Activated CD8-positive, alpha-beta T cell treated with anti-CD3 and anti-CD28 coated beads for 36 hours (primary cell): ENCODE measurements at places on chromosomes 12 and 14. TPM values are rescaled to one million over a fixed set of nuclear protein-coding genes. Genes with fewer than 3 reads are reported as not detected.

DNA sequence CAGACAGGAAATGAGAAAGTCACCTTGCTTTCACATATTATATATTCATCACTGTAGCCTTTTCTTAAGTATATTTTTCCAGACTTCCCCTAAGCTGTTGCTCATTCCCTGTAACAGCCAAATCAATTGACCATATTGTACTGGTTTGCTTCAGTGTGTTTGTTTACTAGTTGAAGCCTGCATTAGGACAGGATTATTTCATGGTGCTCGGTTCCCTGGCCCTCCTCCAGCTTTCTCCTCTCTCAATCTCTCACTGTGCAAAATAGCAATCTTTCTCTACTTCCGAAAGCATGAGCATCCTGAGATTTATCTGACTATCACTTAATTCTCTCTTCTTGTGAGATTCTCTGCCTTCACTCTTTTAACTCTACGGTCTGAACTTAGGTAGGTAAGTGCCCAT lies 2.4 kb downstream of the SLC35F4 start:
- H3K4me1 ChIP-seq, result no peaks in the 10 kb centered on the region
- peaks cover 17% of the 10 kb centered on the region for H3K27me3 ChIP-seq
- DNase-seq, result no peak
- H3K36me3 ChIP-seq, result no peaks in the 10 kb centered on the region
- no peak overlapping the region for H3K27ac ChIP-seq

Gene ABCB9
- total RNA-seq, result 4.9 TPM

DNA sequence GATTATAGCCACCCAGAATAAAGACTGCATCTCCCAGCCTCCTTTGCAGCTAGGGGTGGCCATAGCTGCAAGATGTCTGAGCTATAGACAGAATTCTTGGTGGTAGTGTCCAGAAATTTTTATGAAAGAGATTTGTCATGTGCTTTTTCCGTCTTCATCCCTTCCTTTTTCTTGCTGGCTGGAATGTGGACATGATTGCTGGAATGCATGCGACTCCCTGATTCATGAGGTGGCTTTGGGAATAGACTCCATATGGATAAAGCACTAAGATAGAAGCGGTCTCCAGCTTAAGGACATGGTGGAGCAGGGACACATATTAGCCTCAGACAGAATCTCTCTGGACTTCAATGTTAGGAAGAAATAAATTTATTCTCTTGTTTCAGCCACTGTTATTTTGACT lies 10.0 kb upstream of the HSPB8 start:
- H3K36me3 ChIP-seq, result no peaks in the 10 kb centered on the region
- H3K4me1 ChIP-seq, result no peaks in the 10 kb centered on the region
- no peak for DNase-seq
- peaks cover 2% of the 10 kb centered on the region for H3K27me3 ChIP-seq

Gene FLVCR2
- 0.50 TPM for total RNA-seq

Gene OAS2
- total RNA-seq, result 104 TPM

GRCh38 chr12:27008081-27008480 lies 6.1 kb downstream of the TM7SF3 start:
- H3K36me3 ChIP-seq, result peaks cover 14% of the 10 kb centered on the region
- peaks cover 40% of the 10 kb centered on the region for H3K4me1 ChIP-seq
- no peak overlapping the region for H3K27ac ChIP-seq
- no peak for DNase-seq
- no peaks in the 10 kb centered on the region for H3K27me3 ChIP-seq
- no peak overlapping the region for H3K4me3 ChIP-seq

Gene TAS2R14
- 0.97 TPM for total RNA-seq

GRCh38 chr12:89873745-89874144 lies 165.1 kb upstream of the ATP2B1 start:
- H3K4me1 ChIP-seq, result peaks cover 7% of the 10 kb centered on the region
- H3K27me3 ChIP-seq, result no peaks in the 10 kb centered on the region
- DNase-seq, result no peak
- H3K27ac ChIP-seq, result no peak overlapping the region

- no peak overlapping the region for H3K4me3 ChIP-seq
- H3K36me3 ChIP-seq, result peaks cover 2% of the 10 kb centered on the region
Measured at GRCh38 chr12:85277900-85278597, 2.0 kb upstream of the ALX1 start.

DNA sequence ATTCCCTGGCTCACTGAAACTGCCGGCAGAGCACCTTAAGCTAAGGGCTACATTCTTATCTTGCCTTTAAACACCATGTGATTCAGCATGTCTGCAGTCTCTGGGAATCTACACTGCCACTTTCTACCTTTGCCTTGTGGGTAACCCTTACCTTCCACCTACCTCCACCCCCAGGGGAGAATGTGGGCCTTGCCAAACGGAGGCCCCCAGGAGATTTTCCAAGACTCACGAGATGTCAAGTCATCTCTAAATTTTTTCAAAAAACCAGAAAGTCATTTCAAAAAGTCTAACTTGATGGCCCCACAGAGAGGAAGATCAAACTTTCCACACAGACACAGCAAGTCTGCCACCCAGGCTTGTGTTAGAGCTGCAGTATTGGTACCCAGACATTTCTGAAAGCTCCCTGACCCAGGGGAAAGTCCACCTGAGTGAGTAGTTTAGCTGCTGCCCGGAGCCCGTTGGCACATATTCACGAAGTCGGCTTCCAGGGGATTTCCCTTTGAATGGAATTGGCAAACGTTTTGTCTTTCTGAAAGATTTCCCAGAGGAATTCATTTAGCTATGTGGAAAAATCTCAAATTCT lies 4.7 kb upstream of the PSMA6 start:
- peak; percentile 74 for DNase-seq
- no peaks in the 10 kb centered on the region for H3K27me3 ChIP-seq
- peaks cover 56% of the 10 kb centered on the region for H3K4me1 ChIP-seq
- H3K4me3 ChIP-seq, result peak overlapping the region; percentile 41
- peak overlapping the region; percentile 97 for H3K27ac ChIP-seq

GRCh38 chr14:94548999-94549985 lies 11.9 kb upstream of the SERPINA4 start:
- H3K36me3 ChIP-seq, result no peaks in the 10 kb centered on the region
- H3K27me3 ChIP-seq, result peaks cover 21% of the 10 kb centered on the region
- no peak overlapping the region for H3K4me3 ChIP-seq
- H3K4me1 ChIP-seq, result no peaks in the 10 kb centered on the region
- H3K27ac ChIP-seq, result no peak overlapping the region

Gene TMEM132D
- not detected for total RNA-seq

GRCh38 chr12:99984271-99985128 lies at the start of gene ANKS1B:
Gene ANKS1B, minus strand, starts transcription at chr12:99984936. Its CDS starts 699 bp downstream, at chr12:99984237.
- peak; percentile 43 for DNase-seq
- no peak within 1 kb of the TSS for H3K27ac ChIP-seq
- H3K36me3 ChIP-seq, result no peaks in the 10 kb centered on the region
- peaks cover 9% of the 10 kb centered on the region for H3K4me1 ChIP-seq
- H3K4me3 ChIP-seq, result peak within 1 kb of the TSS; percentile 56
- peaks cover 40% of the 10 kb centered on the region for H3K27me3 ChIP-seq

DNA sequence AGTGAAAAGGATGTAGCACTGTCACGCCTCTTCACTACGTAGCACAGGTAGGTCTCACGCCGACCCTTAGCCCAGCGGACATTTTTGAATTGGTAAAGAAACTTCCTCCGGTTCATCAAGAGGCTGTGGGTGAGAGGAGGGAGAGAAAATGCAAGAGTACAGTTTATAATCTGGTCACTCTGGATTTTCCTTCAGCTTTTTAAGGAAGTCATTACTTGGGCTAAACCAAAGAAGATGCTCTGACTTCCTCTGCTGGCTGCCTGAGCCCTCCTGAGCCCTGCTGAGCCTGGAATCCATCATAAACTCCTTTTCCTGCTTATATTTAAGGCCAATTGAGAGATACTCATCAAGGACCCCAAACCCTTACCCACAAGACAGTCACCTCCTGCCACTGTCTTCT lies 5.8 kb downstream of the AICDA start:
- H3K4me3 ChIP-seq, result no peak overlapping the region
- H3K27me3 ChIP-seq, result peaks cover 3% of the 10 kb centered on the region

DNA sequence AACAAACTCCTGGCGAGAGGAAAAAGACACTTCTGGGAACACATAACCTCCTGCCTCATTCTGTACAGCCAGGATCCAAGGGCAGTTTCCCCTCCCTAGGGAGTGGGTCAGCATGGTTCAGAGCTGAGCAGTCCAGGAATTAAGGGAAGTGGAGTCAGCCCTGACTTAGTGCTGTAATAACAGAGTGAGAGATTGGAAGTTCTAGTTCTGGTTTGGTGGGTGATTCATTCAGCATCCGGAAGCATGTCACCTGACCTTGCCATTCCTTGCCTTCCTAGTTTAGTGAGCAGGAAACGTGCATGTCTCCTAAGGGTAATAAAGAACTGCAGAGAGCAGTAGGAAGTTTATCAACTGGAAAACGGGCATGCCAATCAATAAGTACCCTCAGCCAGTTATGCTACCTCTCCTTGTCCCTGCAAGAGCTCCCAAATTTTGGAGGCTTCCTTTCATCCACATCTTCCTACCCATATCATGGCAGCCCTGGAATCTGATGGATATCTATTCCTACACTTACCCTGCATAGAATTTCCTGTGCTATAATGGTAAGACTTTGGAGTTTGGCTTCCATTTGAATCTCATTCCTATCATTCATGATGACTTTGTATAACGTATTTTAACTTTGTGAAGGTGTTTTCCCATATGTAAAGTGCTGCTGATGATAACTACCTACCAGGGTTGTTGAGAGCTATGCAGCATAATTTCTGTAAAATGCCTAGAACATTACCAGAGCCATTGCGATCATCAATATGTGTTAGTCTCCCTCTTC lies 28.5 kb upstream of the MAGOHB start:
- H3K4me3 ChIP-seq, result no peak overlapping the region
- DNase-seq, result no peak
- no peaks in the 10 kb centered on the region for H3K27me3 ChIP-seq

Gene OR11H6
- not detected for total RNA-seq

DNA sequence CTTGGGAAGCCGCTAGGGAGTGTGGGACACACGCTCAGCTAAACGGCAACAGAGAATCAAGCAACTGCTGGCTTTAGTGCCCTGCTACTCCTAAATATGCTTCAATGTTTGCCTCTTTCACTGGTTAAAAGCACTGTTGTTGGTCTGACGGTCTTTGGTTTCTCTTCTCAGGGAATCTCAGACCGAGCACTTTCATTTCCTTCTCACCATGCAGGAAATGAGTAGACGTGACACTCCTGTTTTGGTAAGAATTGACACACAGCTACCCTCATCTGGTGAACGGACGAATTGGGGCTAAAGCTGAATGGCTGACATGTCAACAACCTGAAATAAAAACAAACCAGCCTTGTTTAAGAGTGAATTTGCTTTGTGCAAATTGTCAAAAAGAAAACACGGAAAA lies 57.5 kb upstream of the PIWIL1 start:
- H3K4me3 ChIP-seq, result no peak overlapping the region
- H3K4me1 ChIP-seq, result peaks cover 4% of the 10 kb centered on the region
- no peak overlapping the region for H3K27ac ChIP-seq
- H3K36me3 ChIP-seq, result no peaks in the 10 kb centered on the region
- peak; percentile 11 for DNase-seq

Gene BAZ1A
- total RNA-seq, result 47.4 TPM

DNA sequence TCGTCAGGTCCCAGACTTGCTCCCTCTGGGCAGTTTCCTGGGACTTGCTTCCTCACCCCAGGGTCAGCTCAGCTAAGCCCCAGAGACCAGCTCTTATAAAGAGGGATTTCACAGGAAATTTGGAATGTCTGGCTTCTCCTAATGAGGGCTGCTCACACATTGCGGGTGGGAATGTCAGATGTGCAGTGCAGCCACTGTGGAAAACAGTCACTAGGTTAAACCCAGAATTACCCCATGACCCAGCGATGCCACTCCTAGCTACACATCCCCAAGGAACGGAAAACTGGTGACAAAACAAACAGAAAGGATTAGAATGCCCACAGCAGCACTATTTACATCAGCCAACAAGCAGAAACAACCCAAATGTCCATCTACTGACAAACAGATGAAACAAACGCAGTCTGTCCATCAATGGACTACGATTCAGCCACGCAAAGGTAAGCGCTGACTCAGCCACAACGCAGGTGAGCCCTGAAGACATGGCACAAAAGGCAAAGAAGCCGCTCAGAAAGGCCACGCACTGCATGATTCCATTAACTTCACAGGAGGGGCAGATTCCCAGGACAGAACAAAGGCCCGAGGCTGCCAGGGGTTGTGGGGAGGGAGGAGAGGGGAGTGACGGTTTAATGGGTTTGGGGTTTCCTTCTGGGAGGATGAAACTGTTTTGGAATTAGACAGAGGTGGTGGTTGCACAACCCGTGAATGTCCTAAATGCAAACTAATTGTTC lies 63.0 kb downstream of the NCOR2 start:
- H3K4me3 ChIP-seq, result no peak overlapping the region
- no peak overlapping the region for H3K27ac ChIP-seq
- H3K27me3 ChIP-seq, result no peaks in the 10 kb centered on the region

DNA sequence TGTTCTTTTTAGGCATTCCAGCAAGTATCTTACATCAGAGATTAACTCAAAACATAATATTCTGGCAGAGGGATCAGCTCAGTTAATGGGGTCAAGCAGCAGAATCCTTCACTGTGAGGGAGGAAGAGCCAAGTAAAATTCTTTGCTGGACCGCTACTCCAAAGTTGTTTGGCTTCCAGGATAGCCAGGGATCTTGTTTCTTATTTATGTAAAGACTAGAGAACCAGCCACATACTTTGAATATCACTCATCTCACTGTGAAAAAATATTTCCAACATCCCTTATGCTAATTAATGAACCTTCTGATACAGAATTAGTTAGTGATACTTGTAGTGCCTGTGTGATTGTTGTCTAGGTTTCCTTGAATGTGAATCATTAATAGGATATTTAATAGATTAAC lies 94.2 kb downstream of the PLEKHA5 start:
- no peak for DNase-seq
- H3K4me3 ChIP-seq, result no peak overlapping the region
- H3K36me3 ChIP-seq, result no peaks in the 10 kb centered on the region
- no peaks in the 10 kb centered on the region for H3K27me3 ChIP-seq
- H3K4me1 ChIP-seq, result no peaks in the 10 kb centered on the region

DNA sequence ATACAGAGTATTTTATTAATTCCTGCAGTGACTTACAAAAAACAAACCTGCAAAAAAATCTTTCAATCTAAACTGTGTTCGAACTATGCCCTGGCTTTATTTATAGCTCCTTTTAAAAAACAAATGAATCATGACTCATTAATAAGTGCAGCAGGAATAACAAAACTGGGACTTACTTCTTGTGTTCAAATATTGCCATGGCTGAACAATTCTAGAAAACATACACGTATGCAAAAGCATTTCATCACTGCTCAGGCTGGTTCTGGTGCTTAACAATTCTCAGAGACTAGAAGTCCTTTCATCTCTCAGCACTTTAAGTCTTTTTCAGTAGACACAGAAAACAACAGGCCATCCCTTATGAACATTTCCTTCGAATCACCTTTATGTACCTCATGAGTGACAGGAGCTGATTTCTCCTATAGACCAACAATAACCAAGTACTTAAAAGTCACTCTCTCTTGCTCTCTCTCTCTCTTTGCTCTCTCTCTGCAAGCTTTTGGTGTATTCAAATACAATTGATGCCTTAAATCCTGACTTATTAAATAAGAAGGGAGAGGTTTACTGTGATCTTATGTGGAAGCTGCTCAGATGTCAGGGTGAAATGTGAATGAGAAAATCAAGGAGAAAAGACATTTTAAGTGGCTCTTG lies 268.8 kb downstream of the TTC8 start:
- no peak for DNase-seq
- no peaks in the 10 kb centered on the region for H3K27me3 ChIP-seq
- no peaks in the 10 kb centered on the region for H3K36me3 ChIP-seq

GRCh38 chr14:70289138-70289537 lies 70.3 kb downstream of the COX16 start:
- H3K4me3 ChIP-seq, result peak overlapping the region; percentile 27
- DNase-seq, result peak; percentile 81
- H3K4me1 ChIP-seq, result peaks cover 5% of the 10 kb centered on the region
- no peaks in the 10 kb centered on the region for H3K36me3 ChIP-seq
